ENCODE measurements at places on chromosomes 6 and 20.

DNA sequence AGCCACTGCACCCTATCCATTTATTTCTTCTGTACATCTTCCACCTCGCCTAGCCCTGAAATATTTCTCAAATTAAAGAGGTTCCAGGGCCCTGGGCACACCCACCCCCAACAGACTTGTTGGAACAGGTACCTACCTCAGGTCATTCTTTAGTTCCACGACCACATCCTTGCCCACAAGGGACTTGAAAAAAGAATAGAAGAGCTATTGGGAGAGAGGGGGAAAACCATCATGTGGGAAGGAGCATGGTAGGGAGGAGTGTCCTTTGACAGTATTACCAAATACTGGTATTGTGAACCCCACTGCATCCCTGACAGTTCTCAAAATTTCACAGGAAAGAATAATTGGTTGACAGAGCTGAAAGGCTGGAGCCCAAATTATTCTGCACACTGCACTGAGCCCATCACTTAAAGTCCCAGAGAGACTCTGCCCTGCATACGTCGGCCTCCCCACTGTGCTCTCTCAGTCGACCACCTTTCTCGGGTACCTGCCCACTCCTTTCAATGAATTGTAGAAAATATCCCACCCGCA lies 762 bp downstream of the LSM2 start:
- DNase-seq: no peak

DNA sequence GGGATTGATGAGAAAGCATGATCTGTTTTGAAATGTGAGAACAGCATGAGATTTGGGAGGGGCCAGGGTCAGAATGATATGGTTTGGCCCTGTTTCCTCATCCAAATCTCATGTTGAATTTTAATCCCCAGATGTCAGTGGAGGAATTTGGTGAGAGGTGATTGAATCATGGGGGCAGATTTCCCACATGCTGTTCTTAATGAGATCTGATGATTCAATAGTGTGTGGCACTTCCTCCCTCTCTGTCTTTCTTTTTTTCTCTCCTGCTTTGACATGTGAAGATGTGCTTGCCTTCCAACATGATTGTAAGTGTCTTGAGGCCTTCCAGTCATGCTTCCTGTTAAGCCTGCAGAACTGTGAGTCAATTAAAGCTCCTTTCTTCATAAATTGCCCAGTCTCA lies 1060.3 kb upstream of the CITED2 start:
- DNase-seq: no peak

- no peak for DNase-seq
Observed at GRCh38 chr6:100465701-100466409, 1.1 kb upstream of the SIM1 start.

GRCh38 chr6:119844387-119844786 lies 494.8 kb upstream of the MAN1A1 start:
- no peak for DNase-seq

DNA sequence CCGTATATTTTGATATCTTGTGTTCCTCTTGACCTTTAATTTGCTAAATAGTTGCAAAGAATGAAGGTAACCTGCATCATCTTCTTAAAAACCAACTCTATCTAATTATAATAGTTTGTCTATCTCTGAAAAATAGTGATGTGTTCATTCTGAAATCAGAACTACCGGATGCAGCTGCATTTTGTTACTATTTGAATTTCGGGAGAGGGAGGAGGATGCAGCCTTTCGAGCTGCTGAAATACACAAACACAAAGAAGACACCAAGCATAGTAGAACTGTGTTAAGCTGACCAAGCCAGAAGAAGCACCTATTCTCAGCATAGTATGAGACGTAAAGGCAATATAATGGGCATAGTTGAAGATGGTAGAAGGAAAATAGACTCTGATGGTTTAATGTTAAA lies 33.1 kb downstream of the PTPN1 start:
- DNase-seq: no peak

DNA sequence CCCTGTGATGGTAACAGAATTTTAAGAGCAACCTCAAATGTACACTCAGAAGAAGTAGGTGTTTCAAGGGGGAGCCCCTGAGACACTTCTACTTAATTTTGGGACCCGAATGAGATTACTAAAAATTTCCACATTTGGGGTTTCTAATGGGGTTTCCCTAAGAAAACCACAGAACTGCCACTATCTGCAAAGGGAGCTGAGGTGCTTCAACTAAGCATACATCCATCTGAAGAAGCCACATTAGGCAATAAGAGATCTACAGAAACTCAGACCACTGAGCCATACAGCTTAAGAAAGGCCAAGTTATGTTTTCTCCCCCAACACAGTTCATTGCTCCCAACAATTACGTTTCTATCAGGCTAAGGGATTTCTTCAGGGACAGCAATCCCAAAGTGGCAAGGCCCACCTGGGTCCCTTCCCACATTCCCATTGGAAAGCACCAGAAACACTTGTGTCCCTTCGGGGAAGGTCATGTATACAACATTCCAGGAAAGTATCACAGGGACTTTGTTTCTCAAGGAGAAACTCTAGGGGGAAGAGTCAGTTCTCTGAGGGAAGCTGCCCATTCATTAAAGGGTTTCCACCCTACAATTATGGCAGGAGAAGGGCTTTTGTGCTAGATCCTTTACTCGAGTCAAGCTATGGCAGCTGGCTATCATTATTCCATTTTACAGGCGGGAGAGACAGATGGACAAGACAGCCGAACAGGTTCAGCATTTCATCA lies 5.0 kb downstream of the BCL2L1 start:
- no peak for DNase-seq

GRCh38 chr6:150334790-150335783 lies 33.7 kb upstream of the IYD start:
- DNase-seq: peak; percentile 61

- no peak for DNase-seq
Observed at GRCh38 chr6:67689329-67689728, 945.8 kb upstream of the ADGRB3 start.

- DNase-seq: no peak
Observed at GRCh38 chr20:58054780-58055373, 173.6 kb downstream of the ANKRD60 start.

GRCh38 chr6:71045296-71045695 lies 88.4 kb upstream of the B3GAT2 start:
- no peak for DNase-seq

- peak; percentile 59 for DNase-seq
Observed at GRCh38 chr20:32894026-32894483, 35.3 kb downstream of the EFCAB8 start.

DNA sequence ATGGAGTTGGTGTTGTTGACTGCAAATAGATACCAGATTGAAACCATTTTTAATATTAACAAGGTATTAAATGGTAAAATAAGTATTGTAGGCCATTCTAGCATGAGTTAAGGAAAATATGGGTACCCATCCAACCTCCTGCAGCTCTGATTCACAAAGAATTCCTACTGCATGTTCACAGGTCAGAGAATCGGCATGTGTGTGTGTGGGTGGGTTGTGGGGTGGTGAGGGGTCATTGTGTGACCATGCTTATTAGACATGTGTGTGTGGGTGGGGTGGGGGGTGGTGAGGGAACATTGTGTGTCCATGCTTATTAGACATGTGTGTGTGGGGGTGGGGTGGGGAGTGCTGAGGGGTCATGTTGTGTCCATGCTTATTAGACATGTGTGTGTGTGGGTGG lies 3.2 kb downstream of the IYD start:
- DNase-seq: no peak

- no peak for DNase-seq
Observed at GRCh38 chr6:136466777-136467176, 83.4 kb downstream of the MAP7 start.
